ENCODE measurements at places on chromosomes 12 and 14.

DNA sequence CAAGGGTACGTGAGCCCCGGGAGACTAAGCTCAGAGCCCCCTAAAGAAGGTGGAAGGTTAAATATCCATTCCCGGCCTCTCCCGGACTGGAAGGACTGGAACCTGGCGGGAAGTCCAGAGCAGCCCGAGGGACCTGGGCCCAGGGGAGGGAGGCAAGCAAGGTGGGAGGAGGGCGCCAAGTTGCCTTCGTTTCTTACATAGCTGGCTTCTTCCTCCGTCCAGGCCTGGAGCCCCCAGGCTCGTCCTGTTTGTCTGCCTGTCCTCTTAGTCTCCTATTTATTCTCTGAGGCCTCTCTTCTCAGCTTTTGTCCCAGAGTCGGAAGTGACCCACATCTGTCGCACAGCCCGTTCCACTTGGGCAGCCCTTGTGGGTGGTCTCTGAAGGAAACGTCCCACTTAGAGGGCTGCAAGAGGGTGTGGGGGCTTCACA lies 745 bp downstream of the PCK2 start:
- no peak for DNase-seq

DNA sequence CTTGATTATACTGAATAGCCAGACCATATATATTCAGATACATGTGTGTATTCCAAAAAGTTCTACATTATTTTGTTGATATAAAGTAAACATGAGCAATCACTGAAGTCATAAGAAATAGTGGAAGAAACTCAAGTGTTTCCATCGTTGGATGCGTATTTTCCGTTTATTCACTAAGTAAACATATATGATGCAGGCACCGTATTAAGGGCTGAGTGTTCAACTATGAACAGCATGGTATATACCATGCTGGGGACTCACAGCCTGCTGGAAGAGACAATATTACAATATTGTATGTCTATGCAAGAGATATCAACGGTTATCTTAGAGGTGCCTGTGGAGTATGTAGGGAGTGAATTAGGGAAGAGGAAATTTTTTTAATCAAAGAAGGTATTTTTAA lies 1.2 kb downstream of the PYROXD1 start:
- DNase-seq: no peak

GRCh38 chr14:93914278-93914677 lies 12.9 kb upstream of the FAM181A start:
- no peak for DNase-seq

- no peak for DNase-seq
These were observed 388.0 kb downstream of the VRK1 start for GRCh38 chr14:97185186-97185585.

GRCh38 chr12:84913129-84913515 lies 523 bp upstream of the SLC6A15 start:
- DNase-seq: no peak

DNA sequence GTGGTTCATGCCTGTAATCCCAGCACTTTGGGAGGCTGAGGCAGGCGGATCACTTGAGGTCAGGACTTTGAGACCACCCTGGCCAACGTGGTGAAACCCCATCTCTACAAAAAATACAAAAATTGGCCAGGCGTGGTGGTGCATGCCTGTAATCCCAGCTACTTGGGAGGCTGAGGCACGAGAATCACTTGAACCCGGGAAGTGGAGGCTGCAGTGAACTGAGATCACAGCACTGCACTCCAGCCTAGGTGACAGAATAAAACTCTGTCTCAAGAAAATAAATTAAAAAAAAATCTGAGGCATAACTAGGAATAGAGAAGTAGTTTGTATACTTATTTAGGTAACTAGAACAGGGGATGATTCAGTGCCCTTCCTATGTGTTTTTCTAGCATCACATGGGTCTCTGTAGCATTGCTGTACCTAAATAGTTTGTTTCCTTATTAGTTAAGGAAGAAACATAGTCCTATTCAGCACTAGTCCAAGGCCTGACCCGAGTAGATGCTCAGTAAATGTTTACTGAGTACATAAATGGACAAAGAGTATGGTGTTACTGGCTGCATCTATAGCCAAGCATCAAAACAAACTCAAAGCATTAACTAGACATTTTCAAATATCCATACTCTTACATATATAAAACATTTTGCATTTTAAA lies 21.7 kb downstream of the TAOK3 start:
- no peak for DNase-seq

DNA sequence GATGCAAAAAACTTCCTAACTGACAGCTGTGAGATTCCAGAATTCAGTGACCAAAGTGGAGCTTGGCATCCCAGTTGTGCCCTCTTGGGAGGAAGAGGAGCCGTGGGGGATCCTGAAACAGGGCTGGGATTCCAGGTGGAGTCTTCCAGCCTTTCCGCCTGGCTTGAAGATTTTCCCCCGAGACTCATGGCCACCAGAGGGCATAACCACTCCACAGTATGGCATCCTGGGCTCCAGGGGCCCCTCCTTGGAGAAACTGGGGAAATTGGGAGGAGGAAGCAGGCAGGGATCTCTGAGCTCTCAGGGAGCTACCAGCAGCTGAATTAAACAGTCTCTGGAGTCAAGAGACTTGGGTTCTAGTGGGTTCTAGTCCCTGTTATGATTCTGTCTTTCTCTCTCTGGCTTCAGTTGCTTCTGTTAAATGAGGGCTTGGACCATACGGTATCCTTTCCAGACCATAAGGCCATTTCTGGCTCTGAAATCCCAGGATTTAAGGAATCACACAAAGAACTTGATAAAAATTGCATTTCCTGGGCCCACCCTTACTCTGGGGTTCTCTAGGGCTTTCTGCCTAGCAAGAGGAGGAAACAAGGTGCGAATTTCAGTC lies 2.6 kb upstream of the TAMALIN start:
- DNase-seq: no peak

GRCh38 chr14:59120921-59121320 lies 67.5 kb upstream of the DAAM1 start:
- no peak for DNase-seq

DNA sequence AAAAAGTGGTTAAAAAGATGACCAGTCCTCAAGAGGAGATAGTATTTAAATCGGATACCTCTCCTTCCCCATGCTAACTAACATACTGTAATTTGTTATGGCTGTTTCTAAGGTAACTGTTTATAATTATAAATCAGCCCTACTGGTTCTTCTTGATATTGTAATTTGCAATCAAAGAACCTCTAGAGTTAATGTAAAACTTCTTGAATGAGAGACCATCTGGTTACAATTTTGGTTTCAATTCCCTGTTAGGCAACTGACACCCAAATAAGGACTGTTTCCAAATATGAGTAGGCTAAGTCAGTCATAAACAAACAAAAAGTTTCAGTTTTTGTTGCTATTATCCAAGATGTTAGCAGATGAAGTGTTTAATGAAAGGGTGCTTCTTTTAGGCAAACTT lies 120.2 kb upstream of the DNM1L start:
- DNase-seq: no peak

DNA sequence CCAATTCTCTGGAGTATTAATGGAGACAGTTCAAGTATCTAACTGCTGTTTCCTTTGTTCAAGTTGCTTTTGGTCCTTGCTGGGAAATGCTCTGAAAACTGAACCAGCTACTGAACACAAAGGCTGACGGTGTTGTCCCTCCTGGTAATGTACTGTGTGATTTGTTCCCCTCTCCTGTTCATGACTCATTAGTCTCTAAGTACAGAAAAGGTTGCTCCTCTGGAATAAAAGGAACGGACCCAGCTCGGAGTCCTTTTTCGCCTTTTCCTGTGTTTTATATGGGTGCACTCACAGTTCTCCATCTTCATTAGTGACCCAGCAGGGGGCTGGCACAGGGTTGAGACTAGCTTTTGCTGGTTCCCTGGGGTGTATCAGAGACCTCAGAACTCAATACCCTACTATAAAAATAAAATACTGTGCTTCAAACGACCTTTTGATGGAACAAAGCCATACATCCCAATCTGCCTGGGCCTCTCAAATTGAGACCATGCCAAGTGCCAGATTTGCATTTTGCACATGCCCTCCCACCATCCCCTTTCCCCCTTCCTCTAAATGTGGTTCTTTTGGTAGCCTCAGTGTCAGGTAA lies 269.7 kb downstream of the RAD51B start:
- no peak for DNase-seq

- DNase-seq: no peak
These were observed 436.4 kb downstream of the ADAMTS20 start for GRCh38 chr12:43115441-43116160.

DNA sequence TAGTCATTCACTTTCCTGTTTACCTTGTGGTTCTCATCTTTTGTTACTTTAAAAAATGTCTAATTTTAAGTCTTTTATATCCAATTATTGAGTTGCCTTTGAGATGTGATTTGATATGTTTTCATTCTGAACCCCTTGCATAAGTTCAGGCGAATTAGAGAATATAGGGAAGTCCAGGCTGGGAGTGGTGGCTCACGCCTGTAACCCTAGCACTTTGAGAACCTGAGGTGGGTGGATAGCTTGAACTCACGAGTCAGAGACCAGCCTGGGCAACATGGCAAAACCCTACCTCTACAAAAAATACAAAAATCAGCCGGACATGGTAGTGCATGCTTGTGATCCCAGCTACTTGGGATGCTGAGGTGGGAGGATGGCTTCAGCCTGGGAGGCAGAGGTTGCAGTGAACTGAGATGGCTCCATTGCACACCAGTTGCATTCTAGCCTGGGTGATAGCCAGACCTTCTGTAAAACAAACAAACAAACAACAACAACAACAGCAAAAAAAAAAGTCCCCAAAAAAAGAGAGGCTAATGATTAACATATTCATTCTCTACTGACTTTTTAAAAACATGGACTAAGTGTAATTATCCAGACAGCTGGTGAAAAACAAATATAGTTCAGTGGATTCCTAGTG lies 451.1 kb upstream of the RGS6 start:
- no peak for DNase-seq

DNA sequence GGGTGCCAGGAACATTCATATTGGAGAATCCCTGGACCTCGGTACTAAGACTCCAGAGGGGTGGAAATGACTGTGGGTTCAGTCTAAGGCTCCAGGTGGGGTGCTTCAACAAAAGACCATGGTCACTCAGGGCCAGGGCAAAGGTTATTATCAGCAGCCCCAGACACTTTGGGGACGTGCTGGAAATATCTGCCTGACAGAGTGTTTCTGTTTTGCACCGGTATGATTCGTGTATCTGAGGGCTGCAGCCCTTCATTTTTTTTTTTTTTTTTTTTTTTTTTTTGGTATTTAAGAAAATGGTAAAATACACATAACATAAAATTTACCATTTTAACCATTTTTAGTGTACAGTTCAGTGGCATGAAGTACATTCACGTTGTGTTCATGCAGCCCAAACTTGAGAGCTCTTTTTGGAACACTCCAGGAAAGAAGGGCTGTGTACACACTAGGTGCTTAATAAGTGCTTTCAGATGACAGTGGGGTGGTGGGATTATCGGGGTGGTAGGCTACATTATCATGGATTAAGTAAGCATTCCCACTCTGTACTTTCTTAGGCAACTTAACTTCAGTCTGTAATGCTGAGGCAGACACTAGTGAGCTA lies 120.3 kb downstream of the CHST11 start:
- DNase-seq: no peak

GRCh38 chr12:2409656-2410265 lies 357.0 kb downstream of the CACNA1C start:
- DNase-seq: no peak

DNA sequence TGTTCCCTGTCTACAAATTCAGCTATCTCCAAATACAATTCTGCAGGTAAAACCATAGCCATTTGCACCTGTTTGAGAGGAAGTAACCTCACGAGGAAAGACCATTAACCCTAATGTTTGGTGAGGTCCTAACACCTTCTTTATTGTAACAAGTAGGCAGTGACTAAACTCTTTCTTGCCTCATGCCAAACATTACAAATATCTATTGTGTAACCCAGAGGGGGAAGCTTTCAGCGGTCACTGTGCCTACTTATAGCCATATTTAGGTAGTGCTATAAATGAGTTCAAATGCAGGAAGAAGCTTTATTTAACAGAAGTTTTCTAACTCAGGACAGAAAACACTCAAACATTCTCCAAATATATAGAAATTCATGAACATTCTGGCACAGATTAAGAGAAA lies 252.7 kb downstream of the LRFN5 start:
- no peak for DNase-seq

DNA sequence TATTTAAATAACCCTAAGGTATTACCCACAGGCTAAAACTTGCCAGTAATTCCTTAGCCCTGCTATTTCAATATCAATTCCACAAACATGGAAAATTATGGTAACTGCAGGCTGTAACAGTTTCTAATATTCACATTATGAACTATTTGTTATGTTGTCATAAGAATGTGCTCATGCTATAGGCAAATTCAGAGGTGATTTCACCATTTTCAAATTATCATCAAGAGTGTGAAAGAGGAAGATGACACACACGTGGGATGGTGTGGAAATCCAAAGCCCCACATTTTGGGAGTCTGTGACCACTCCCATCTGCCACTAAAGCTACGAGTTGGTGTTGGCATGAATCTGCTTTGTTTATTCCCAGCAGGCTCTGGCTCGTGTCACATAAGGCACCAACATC lies 5.9 kb upstream of the MYO1A start:
- DNase-seq: no peak

GRCh38 chr12:97167598-97167997 lies 260.5 kb downstream of the NEDD1 start:
- no peak for DNase-seq

- no peak for DNase-seq
These were observed 349.9 kb downstream of the LRIG3 start for GRCh38 chr12:58570411-58570810.

DNA sequence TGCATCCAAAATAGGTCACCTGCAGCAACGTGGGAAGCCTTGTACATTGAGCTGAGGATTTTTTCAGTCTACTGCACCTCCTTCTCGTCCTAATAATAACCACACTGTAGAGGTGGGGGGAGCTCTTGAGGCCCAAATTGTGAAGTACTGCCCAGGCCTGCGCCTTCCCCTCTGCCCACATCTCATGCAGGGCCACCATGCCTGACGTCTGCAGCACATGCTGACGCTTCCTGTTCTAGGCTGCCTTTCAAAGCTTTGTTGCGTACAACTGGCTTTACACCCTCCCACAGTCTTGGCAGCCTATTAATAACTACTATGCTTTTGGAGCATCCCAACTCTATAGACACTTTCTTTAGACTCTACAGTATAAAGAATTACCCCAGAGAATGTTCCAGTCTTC lies 26.5 kb upstream of the TTC7B start:
- no peak for DNase-seq

DNA sequence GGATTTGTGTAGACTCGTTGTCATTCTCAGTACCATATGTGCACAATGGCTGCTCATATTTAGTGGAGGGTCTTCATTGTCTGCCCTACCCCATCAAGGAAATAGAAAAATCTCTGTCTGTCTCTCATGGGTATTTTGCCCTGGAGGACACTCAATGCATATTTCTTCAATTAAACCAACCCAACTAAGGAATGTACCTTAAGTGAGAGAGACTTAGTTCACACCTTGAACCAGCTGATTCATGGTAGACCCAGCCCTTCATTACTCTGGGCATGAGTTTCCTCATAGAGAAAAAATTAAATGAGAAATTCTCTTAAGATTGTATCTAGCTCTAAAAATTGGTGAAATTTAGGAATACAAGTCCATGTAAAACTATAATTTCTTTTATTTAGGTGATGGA lies 107.1 kb upstream of the PLEKHG7 start:
- DNase-seq: no peak

DNA sequence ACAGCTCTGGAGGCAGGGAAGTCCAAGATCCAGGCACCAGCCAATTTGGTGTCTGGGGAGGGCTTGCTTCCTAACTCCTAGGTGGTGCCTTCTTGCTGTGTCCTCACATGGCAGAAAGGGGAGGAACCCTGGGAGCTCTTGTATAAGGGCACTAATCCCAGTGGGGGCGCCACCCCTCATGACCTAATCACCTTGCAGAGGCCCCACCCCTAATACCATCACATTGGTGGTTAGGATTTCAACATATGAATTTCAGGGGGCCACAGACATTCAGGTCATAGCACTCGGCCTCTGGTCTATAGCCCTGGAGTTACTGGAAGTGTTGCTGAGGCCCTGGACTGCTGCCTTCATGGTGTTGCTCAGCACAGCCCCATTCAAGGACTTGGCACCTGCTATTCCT lies 14.6 kb downstream of the PSMD9 start:
- no peak for DNase-seq
